ENCODE measurements at places on chromosomes 7 and 10.

DNA sequence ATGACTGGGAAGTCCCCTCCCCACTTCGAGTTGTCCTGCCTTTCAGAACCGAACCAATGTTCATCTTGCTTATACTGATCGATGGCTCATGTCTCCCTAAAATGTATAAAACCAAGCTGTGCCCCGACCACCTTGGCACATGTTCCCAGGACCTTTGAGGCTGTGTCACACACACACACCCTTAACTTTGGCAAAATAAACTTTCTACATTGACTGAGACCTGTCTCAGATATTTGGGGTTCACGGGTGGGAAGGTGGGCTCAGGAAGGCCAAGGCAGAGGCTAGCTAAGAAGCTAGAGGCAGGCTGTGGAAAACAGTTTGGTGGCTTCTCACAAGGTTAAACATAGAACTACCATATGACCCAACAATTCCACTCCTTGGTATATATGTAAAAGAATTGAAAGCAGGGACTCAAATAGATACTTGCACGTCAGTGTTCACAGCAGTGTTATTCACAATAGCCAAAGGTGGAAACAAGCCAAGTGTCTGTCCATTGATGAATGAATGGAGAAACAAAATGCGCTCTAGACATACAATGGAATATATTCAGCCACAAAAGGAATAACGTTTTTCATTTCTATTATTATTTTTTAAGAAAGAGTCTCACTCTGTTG lies 15.4 kb downstream of the PRF1 start:
- DNase-seq = no peak

DNA sequence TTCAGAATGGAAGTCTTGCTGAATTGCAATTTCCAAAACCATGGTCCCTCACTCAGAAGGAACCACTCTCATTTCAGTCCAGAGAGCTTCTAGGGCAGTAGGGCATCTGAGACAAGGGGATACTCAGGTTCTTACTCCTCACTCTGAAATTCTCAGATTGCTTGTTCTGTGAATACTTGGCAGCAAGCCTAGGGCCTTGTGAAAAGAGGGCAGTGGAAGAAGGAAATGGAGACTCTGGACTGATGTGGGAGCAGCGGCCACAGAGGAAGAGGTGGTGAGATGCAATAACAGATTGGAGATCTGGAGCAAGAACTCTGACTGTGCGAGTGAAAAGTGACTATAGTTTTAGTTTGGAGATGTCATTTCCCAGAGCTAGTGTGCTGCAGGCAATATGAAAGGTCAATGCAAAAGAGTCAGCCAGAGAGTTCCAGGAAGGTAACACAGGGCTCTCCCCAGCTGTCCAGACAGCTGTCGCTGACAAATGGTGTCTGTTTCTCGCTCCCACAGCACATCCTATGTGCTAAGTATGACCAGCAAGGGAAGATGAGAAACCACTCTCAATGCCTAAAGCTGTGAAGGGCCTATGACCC lies 291.6 kb upstream of the KIAA1217 start:
- DNase-seq = no peak

GRCh38 chr10:16993186-16993585 lies 136.4 kb downstream of the CUBN start:
- DNase-seq = peak; percentile 78

GRCh38 chr10:17452060-17452841 lies 2.1 kb downstream of the ST8SIA6 start:
- DNase-seq = no peak

- DNase-seq = no peak
Measured at GRCh38 chr10:78853864-78854263, 214.9 kb upstream of the ZMIZ1 start.

DNA sequence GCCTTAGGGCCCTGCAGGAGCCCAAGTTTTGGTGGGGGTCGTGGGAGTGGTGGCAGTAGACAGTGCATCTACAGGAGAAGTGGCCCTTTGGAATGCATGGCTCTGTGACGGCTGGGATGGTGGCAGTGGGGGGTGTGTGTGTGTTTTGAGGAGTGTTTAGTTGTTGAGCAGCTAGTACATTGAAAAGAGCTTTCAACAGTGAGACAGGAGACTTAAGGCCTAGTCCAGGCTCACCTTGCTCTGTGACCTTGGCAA lies 27.1 kb downstream of the ZNF775 start:
- DNase-seq = no peak

DNA sequence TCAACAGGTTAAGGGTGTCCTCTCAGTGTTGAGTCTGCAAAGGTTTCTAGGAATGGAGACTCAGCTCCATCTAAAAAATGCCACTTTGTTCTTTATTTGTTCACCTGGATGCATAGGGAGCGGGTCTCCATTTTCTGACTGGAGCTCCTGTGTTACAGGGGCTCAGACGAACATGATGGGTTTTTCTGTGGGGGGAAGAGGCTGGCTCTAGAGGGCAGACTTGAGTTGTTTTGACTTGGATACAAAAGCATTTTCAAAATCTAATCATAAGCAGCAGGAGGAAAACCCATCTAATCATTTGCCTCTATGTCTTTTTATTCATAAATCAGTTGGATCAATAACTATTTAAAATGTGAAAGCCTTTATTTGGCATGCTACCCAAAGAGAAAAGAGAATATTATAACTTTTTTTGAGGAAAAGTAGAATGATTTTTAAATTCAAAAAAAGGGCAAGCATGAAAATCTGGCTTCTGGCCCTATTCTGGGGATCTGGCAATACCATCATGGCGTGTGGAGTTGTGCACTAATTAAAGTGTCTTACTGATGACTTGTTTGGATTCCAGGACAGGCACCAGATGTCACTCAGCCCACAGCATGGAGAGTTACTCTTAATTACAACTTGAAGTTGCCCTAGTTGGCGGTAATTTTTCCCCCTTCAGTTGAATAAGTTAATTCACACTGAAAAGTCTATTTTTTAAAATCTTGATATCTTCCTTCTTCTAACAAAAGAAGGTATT lies 594.9 kb downstream of the REEP3 start:
- DNase-seq = no peak

DNA sequence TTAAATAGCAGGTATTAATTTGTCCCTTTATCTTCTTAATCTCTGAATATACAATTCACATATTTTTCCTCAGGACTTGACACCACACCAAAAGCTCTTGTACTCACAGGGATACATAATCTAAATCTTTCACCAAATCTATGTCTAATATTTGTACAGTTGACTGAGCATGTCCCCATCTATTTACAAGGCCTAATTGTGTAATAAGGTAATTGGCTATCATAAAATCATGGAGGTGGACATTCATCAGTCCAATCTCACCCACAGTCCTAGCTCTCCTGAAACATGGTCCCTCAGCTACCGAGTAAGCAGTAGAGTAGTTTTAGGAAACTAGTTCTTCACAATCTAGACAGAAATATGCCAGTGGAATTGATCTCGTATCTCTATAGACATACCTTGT lies 30.3 kb upstream of the EGFR start:
- no peak for DNase-seq

DNA sequence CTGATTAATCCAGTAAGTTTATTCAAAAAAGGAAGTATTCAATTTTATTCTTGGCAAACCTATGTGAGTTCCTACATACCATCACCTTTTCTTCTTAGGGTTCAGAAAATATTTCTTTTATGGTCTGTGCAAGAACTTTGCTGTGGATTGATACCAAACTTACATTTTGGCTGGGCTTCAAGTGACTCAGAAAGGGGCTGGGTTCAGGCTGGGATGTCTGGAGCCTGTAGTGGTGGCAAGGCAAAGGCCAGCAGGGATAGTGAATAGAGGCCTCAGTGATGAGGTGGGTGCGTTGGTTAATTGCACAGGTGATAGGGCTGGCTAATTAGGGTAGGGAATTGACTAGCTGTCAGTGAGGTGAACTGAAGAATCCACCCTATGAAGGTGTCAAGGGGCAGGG lies 40.2 kb upstream of the ATXN7L1 start:
- DNase-seq = no peak

GRCh38 chr10:100600218-100600617 lies 64.5 kb downstream of the HIF1AN start:
- no peak for DNase-seq

- DNase-seq = no peak
Measured at GRCh38 chr10:37856881-37857286, 526 bp downstream of the ZNF248 start.

DNA sequence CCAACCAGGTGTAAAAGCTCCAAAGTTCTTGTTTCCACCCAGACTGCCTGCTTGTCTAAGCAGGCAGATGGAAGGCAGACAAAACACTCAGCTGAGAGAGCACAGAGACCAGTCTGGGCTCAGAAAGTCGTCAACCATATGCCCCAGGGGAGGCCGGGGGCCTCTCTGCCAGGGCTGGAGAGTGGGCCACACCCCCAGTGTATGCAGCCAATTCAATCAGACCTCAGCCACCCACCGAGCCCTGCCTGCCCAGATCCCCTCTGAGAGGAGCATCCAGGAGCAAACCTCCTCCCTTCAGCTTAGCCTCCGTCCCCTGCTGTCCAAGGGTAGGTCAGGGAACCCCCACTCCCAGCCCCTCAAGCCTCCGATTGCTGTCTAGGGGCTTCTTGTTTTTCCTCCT lies 196.3 kb downstream of the LSM5 start:
- no peak for DNase-seq

- no peak for DNase-seq
Measured at GRCh38 chr7:45155941-45156340, 1.6 kb upstream of the RAMP3 start.

GRCh38 chr10:88693392-88694020 lies 12.5 kb upstream of the LIPK start:
- peak; percentile 20 for DNase-seq

All from dermis blood vessel endothelial cell (primary cell).